ENCODE measurements at places on chromosomes 6 and 20.
A peak's percentile ranks its signal among the peaks of the same experiment; 100 is the strongest.

DNA sequence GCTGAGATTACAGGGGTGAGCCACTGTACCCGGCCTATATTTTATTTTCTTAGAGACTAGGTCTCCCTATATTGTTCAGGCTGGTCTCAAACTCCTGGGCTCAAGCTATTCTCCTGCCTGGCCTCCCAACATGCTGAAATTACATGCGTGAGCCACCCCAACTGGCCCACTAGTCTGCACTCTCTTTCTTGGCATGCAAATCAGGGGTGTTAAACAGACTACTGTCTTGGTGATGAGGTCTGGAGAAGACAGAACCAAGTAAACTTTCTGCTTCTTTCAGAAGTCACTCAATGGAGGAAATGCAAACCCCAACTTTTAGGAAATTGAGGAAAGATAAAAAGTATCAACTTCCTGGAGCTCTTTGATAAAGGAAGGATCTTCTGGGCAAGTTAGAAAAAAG, 8.0 kb upstream of the TUBB2B start:
- no peak for DNase-seq

- DNase-seq = no peak
These were observed 39.6 kb downstream of the ABHD12 start for GRCh38 chr20:25351024-25351360.

- DNase-seq = no peak
These were observed 82.1 kb downstream of the PLEKHG1 start for GRCh38 chr6:150681578-150682395.

GRCh38 chr20:57655809-57656155, 35.6 kb upstream of the ZBP1 start:
- DNase-seq = no peak

DNA sequence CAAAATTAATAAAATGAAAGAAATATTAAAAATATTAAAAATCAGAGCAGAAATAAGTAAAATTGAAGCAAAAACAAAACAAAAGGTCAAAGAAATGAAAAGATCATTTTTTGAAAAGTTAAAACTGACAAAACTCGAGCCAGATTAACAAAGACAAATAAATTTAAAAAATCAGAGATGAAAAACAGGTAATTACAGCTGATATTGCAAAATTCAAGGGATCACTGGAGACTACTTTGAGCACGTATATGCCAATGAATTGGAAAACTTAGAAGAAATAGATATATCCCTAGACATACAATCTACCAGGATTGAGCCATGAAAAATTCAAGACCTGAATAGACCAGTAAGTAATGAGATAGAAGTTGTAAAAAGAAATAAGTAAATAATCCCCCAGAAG, 446.2 kb upstream of the EYS start:
- DNase-seq = no peak

DNA sequence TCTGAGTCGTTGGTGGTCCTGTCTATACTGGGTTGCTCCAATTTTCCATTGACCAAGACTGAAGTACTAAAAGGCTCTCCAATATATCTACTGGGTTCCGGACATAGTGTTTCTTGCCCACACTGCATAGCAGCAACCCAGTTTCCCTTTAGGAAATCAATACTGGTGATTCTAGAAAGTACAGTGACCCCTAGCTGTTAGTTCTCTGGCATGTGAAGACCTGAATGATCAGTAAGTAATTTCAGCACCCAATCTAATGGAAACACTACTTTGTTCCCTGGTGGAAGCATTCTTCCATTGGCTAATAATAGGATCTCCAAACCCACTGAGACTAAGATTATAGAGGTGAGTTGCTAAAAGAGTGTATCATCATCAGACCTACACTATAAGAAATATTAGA, 40.8 kb upstream of the STMND1 start:
- DNase-seq = no peak

- no peak for DNase-seq
These were observed 3.9 kb downstream of the SDC4 start for GRCh38 chr20:45344168-45344860.

- DNase-seq = no peak
These were observed 60.8 kb downstream of the ECT2L start for GRCh38 chr6:138856654-138857053.

DNA sequence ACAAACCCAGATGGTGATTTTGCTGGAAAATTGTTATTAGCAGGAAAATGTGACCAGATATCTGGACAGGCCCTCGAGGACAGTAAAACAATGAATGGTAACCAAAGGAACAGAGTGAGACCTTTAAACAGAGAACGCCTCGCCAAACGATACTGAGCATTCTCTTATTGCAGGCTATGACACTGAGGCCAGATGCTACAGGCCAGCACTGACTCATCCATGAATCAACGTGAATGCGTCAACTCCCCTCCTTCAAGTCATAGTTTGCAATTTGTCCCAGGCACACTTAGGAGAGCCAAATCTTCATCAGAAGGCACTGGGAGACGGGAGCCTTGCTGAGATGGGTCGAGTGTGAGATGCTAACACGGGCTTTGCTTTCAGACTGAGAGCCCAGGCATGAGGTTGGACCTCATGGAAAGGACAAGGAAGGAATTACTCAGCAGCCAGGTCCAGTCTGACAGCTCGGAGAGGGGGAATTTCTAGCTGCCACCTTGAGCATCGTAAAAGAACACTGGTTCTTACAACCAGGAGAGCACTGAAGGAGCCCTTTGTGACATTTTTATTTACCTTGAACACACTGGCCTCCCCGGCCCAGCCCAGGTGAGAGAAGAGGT, 60.7 kb downstream of the BMP7 start:
- no peak for DNase-seq

DNA sequence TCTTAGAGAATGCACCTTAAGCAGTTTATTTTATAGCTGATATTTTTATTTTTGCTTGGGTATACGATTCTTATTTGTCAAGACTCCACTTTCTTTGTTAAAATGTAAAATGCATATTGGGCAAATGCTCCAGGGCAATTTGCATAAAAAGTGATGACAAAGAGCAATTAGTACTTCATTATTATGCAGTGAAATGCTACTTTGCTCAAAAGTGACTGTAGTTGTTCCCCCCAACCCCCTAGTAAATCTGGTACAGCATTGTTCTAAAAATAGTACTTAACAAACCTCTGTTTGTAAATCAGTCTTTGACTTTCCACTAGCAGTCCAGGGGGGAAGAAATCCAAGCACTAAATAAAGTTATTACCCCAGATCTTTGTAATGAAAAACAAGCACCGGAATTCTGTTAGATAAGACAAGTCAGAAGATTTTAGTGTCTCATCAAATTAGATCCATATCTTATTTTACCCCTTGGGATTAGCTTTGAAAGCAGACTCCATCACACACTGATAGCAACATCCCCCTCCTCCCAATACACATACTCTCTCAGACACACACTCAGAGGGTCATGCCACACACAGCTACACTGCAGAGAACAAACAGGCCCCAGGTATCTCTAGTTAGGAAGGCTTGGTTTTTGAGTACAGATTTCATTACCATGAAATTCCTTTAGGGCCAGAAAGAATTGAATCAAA, 32.9 kb upstream of the BACH2 start:
- DNase-seq = no peak

GRCh38 chr20:4802527-4802926, 80.8 kb downstream of the PRND start:
- DNase-seq = no peak

- DNase-seq = peak; percentile 16
These were observed 61.9 kb upstream of the JARID2 start for GRCh38 chr6:15183979-15184378.

- no peak for DNase-seq
These were observed 48.0 kb downstream of the NPEPL1 start for GRCh38 chr20:58740356-58741308.

GRCh38 chr6:88141561-88142296, 24.4 kb downstream of the CNR1 start:
- no peak for DNase-seq

- DNase-seq = no peak
These were observed 997.4 kb downstream of the HACE1 start for GRCh38 chr6:103862297-103862696.

- no peak for DNase-seq
These were observed 13.0 kb downstream of the TXNDC5 start for GRCh38 chr6:7897461-7898192.

- no peak for DNase-seq
These were observed 696.7 kb upstream of the MARCKS start for GRCh38 chr6:113160306-113161017.

DNA sequence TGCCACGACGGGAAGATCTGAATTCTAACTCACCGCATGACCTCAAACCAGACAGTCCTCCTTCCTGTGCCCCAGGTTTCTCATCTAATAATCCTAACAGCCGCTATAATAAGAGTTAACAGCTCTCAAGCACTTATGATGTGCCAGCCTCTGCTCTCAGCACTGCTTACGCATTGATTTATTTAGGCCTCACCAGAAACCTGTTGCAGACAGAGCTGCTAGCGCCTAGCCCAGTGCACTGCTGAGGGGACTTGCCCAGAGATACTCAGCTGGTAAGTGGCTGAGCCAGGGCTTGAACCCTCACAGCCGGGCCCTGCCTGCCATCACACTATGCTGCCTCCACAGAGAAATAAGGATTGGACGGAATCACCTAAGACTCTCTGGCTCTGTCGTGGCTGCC, 37.7 kb downstream of the GRM4 start:
- no peak for DNase-seq

- DNase-seq = peak; percentile 70
These were observed 687 bp downstream of the SLC35A1 start for GRCh38 chr6:87473419-87473903.

GRCh38 chr6:82720992-82721391, 344.6 kb downstream of the UBE3D start:
- DNase-seq = no peak

- no peak for DNase-seq
These were observed 8.8 kb upstream of the BTN3A3 start for GRCh38 chr6:26431258-26432172.

GRCh38 chr6:36663504-36664446, 14.7 kb upstream of the CDKN1A start:
- DNase-seq = no peak

- DNase-seq = no peak
These were observed 156.4 kb upstream of the COL21A1 start for GRCh38 chr6:56403745-56404144.

GRCh38 chr6:41548841-41549642, 2.9 kb downstream of the FOXP4 start:
- no peak for DNase-seq

DNA sequence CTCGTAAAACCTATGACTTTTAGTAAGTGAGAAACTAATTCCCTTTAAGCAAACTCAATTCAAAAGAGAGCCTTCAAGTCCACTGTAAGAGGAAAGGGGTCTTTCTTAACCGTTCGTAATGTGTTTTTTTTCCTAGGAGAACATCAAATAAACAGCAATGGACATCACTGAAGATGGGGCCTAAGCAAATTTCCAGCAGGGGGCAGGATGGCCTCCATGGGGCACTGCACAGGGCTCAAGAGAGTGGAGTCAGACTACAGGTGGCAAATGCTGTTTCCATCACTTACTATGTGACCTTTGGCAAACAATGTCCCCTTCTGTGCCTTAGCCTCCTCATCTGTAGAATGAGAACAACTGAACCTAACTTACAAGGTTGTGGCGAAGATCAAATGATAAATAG, 88.7 kb downstream of the ARHGAP18 start:
- DNase-seq = peak; percentile 40

- no peak for DNase-seq
These were observed 1.2 kb downstream of the NKX2-2 start for GRCh38 chr20:21512634-21513180.

DNA sequence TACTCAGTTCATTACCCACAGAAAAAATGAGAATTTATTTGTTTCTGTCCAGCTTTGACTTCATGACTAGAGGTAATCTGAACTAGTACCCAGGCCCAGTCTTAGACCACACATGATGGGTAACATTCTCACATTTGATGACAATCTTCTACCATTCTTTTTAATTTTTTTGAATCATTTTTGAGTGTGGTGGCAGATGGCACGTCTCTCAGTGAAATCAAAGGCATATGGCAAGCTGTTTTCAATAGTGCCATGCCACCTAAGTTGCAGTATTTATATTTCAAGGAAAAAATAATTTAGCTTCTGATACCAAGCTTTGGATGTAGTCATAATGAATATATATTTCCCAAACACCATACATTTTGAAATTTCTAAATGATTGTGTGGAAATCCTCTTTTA, 88.8 kb upstream of the HS3ST5 start:
- no peak for DNase-seq

DNA sequence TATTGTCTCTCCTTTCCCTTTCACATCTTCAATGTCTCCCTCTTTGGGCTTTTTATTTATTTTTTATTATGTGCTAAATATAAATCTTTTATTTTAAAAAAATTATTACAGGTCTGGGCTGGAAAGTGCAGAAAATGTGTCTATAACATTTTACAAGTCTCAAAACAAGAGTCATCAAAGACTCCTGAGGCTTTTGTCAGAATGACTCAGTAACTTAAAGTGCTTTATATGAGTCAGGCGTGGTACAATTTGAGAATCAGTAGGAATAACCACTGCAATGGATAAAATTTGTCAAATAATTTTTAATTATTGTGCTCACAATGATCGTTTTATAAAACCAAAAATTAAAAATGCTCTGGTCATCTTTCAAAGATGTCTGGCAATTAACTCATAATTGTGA, 193.9 kb downstream of the MMUT start:
- DNase-seq = no peak

GRCh38 chr20:49118307-49118706, 69.8 kb downstream of the STAU1 start:
- no peak for DNase-seq

DNA sequence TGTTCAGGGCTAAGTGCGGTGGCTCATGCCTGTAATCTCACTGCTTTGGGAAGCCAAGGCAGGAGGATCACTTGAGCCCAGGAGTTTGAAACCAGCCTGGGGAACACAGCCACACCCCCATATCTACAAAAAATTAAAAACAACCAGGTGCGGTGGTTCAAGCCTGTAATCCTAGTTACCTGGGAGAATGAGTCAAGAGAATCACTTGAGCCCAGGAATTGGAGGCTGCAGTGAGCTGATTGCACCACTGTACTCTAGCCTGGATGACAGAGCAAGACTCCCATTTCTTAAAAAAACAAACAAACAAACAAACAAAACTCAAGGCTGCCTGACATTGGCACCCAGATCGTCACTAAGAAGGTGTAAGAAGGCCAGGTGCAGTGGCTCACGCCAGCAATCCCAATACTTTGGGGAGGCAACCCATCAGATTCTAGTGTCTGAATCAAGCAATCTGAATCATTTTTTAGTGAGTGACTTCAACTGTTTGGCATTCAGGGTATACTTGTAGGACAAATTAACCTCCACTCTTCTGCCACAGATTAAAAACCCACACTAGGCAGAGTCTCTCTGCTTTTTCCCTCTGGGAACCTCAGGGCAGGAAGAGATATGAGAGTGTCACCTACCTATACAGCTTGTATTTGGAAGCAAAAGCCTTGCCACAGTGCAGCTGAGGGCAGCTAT, 6.1 kb downstream of the PLAGL2 start:
- no peak for DNase-seq

GRCh38 chr20:13029687-13030375, 21.1 kb downstream of the SPTLC3 start:
- DNase-seq = peak; percentile 14

- DNase-seq = no peak
These were observed 45.6 kb downstream of the ADGRF5 start for GRCh38 chr6:46876126-46876525.
